ENCODE measurements at places on chromosomes 3 and 15.

GRCh38 chr15:58543664-58544335, 112.0 kb downstream of the LIPC start:
- DNase-seq: no peak

DNA sequence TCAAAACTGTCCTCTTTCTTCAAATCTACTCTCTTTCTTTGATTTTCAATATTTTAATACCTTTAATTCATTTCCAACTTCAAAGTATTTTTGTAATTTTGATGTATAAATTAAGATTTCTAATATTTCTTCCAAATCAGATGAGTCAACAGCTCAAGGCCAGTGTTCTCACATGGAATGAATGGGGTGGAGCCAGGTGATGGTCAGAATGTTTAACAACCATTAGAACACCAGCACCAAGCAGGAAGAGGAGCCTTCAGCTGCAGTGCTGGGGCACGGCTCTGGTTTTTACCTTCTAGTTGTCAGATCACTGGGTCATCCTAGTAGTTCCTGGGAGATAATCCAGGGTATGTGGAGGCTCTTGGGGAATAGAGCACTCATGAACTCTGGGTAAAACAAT, 494.5 kb upstream of the PDZRN3 start:
- no peak for DNase-seq

- DNase-seq: peak; percentile 80
These were observed 58.9 kb downstream of the CNOT10 start for GRCh38 chr3:32743934-32744333.

DNA sequence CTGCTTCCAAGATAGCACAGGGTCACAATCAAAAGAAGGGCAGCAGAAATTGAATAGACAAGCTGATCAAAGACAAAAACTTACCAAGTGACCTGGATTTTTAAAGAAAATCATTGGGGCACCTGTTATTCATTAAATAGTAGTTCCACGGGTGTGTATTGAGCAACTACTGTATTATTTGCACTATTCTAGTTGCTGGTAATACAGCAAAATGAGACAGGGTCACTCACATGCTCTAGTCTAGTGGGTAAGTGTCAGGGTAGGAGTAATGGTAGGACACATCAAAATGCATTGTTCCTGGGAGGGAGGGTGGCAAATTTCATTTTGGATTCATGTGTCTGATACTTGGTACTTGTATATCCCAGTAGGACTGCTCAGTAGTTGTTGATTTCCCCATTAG, 127.9 kb downstream of the SQOR start:
- DNase-seq: no peak

DNA sequence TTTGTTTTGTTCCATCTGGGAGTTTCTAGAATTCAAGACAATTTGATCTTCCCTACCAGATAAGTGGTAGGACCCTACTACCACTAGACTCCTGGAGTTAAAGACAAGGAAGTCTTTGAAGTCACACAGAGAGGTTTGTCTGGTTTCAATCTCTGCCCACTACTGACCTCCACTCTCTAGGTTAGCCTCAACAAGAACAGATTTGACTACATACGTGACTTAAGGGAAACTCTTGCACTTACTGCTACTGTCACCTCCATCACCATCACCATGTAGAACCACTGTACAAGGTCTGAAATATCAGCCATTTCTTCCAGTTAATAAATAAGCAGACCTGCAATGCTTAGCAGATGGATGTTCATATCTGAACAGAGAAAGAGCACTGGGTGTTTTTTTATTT, 148.3 kb upstream of the ARHGEF26 start:
- no peak for DNase-seq

GRCh38 chr3:110420158-110420641, 651.4 kb upstream of the NECTIN3 start:
- DNase-seq: peak; percentile 88

DNA sequence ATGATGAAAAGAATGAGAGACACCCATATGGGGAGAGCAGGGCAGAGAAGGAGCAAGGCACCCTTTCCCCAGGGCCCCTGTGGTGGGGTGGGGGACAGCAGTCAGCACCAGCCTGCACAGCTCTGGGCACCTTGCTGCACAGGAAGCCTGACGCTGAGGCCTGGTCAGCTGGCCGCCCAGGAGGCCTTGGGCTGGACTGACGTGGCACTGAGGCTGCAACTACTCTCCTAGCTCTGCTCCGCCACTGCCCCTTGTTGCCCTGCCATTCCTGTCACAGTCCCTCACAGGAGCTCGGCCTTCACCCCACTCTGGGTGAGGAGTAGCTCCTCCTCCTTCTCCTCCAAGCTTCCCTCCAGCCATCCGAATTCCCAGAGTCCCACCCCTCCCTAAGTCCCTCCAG, 99.7 kb downstream of the CPN2 start:
- DNase-seq: no peak

GRCh38 chr15:98905963-98906711, 101.5 kb downstream of the PGPEP1L start:
- peak; percentile 33 for DNase-seq

- DNase-seq: no peak
These were observed 15.7 kb upstream of the PPARG start for GRCh38 chr3:12273045-12273695.

DNA sequence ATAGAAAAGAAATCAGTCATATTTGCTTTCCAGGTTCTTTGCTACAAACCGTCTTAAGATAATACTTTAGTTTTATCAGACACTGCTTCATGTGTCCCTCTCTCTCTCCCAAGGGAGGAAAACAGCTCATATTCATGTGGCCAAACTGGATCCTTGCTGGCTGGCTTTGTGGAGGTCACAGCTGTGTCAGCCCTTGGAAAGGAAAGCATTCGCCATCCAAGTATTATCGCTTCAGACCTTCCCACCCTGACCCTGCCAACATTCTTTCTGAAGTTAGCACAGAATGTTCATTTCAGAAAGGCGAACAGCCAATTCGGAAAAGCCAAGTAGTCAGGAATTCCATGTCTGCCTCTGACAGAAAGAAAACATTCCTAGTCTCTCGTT, 213.6 kb downstream of the FEZF2 start:
- DNase-seq: peak; percentile 95

GRCh38 chr3:61136191-61136590, 115.1 kb downstream of the FHIT start:
- DNase-seq: no peak

DNA sequence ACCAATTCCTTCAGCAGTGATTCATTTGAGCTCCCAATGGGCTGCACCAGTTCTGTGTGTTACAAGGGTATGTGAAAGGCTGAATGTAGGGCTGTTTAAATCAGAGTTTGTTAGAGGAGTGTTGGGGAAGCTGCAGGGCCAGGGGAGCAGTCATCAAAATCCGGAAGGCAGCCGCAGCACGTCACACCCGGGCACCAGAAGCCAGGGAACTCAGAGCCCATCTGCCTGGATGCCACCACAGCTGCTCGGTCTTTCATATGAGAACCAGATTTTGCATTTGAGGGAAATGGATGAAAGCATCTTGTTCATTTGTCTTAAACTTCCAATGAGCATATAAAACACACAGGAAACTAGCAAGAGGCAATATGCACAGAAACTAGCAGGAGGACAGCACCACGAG, 24.2 kb upstream of the NEO1 start:
- no peak for DNase-seq

DNA sequence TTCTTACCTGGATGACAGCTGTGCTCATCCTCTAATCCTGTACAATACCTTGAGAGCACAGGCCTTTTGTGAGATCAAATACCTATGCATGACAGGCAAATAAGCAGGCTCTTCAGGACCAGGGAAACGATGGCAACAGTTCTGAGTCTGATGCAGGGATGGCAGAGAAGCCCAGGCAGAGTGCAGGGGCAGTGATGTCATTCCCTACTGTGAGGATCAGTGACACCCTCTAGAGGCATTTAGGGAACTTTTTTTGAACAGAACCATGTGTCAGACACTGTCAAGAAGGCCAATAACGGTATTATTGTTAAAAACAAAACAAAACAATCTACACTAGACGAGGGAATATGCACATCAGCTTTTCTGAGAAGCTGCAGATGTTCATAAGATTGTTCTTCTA, 314.8 kb upstream of the CTDSPL start:
- DNase-seq: peak; percentile 46

DNA sequence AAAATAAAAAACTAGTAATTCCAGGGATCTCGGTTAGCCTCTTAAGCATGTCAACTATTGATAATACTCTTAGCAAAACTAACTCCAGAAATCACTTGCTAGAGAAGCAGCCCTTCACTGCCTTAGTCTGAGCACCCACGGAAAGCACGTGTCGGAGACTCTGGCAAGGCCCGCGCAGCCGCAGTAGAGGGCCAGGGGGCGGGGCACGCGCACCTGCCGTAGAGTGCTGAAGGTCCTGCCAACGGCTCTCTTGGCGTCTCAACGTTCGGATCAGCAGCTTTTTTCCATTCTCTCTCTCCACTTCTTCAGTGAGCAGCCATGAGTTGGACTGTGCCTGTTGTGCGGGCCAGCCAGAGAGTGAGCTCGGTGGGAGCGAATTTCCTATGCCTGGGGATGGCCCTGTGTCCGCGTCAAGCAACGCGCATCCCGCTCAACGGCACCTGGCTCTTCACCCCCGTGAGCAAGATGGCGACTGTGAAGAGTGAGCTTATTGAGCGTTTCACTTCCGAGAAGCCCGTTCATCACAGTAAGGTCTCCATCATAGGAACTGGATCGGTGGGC, at the start of gene LDHAL6B:
Gene LDHAL6B, plus strand, starts transcription at position 221 of the 561 bp plus-strand sequence. Its CDS starts 98 bp downstream, at position 319.
- DNase-seq: no peak

GRCh38 chr15:23773093-23773492, 86.0 kb upstream of the NDN start:
- no peak for DNase-seq

GRCh38 chr3:114760679-114761078, 386.4 kb downstream of the ZBTB20 start:
- DNase-seq: no peak

GRCh38 chr15:62932436-62932835, 110.1 kb upstream of the TPM1 start:
- peak; percentile 85 for DNase-seq

- DNase-seq: no peak
These were observed 48.2 kb upstream of the TNK2 start for GRCh38 chr3:195956577-195956976.

DNA sequence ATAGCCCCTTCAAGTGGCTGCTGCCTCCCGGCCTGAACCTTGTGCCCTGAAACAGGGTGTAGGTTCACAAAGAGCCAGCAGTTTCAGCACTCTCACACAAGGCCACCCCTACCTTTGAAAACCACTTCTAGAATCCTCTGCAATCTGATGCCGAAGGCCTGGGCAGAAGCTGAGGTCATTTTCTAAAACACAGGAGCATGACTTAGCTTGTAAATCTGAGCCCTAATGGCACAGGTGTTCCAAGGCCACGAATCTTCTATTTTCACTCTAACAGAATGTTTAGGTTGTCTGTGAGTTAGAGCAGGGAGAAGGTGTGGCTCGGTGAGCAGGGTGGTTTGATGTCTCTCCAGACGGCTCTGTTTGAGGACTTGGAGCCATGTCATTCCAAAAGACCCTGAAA, 62.3 kb downstream of the SYNM start:
- no peak for DNase-seq

DNA sequence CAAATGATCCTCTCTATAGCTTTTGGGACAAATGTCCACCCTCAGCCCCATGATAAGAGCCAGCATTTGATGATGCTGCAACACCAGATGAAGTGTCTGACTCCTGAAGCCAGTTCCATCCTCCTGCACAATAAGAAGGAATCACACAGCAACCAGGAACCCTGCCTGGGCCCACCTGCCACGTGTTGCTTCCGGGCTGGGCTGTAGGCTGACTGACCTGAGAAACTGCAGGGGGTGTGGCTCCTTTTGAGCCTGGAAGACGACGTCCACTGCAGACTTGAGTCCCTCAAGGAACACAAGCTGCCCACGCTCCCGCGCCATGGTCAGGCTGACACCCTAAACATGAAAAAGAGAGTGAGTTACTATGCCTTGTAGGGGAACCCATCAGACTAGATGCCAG, 9.4 kb downstream of the ELP6 start:
- DNase-seq: no peak

- peak; percentile 70 for DNase-seq
These were observed 24.7 kb upstream of the KLHL6 start for GRCh38 chr3:183579967-183580900.

- no peak for DNase-seq
These were observed 1297.6 kb upstream of the ALCAM start for GRCh38 chr3:104069114-104069513.

DNA sequence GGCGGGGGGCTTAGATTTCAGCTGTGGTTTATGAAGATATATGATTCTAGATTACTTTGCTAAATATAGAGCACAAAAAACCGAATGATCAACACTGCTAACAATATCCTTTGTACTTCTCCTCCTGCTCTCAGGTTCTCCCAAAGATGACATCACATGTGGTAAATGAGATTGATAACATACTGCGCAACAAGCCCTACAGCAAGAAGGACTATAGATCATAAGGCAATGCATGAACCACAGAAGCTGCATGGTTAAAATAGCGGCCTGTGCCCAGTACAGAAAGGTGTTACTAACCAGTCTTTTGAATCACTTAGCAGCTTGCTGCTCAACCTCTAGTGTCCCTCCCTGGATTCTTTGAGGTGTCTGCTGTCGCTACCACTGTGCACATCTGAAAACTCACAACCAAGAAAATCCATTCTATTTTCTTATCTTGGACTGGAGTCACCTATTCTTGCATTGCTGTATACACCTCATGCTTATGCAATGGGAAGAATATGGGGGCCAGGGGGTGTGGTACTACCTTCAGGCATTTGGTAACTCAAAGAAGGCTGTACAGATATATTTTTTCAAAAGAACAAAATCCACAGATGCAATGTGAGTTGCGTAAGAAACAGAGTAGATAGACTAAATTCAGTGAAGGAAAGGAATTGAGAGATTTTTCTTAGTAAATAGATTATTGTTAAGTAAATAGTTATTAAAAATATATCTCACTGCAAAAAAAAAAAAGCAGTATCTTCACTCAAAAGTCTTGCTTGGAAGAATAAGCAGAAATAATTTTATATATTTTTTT, 18.2 kb downstream of the SSR3 start:
- no peak for DNase-seq

GRCh38 chr3:148077318-148077923, 620.3 kb upstream of the AGTR1 start:
- peak; percentile 54 for DNase-seq

DNA sequence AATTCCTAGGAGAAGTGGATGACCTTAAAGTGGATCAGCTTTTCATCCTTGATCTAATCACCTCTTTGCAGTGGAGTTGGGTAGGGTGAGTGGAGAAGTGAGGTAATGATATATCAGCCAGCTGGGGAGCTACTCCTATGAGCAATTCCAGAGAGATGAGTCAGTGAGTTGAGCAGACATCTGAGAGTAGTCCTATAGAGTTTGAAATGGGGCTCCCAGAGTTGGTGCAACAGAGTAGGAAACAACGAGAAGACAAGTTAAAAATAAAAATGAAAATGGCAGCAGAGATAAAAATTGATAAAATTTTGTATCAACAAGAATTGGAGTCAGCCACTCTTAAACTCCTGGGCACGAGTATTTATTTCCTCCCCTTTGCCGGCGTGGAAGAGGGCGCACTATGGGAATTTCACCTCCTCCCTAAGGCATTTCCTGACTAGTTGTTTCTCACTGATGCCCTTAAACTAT, 150.8 kb upstream of the DPH6 start:
- DNase-seq: peak; percentile 91

GRCh38 chr3:197224034-197224444, 74.4 kb downstream of the DLG1 start:
- DNase-seq: peak; percentile 76
